ENCODE measurements at places on chromosomes 13 and 19. TPM values are rescaled to one million over a fixed set of nuclear protein-coding genes. Genes with fewer than 3 reads are reported as not detected.

CBLC gene
- total RNA-seq, result not detected

- DNase-seq, result no peak
Observed at GRCh38 chr13:106599875-106600797, 32.2 kb upstream of the ARGLU1 start.

DNA sequence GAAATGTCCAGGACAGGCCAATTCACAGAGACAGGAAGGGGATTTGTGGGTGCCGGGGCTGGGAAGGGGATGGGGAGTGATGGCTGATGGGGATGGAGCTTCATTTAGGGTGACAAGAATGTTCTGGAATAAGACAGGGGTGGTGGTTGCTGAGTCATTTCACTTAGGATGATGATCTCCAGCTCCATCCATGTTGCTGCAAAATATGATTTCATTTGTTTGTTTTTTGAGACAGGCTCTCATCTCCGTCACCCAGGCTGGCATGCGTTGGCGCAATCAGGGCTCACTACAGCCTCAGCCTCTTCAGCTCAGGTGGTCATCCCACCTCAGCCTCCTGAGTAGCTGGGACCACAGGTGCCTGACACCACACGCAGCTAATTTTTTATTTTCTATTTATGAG, 3.1 kb upstream of the JSRP1 start:
- DNase-seq, result no peak

DNA sequence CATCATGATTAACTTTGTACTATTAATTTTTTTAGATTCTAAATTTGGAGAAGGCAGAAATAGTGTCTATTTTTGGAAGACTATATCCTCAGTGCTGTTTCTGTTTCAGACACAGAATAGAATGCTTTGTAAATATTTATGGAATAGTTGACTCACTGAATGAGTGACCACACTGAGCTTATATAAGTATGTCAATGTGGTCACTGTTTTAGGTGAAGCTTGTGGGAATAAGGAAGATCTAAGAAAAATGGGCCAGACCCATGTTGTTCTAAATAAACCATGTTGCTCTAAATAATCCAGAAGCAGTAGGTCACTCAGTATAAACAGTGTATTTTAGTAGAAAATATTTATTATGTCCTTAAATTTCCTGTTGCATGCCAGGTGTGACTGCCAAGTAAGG, 45.5 kb upstream of the DACH1 start:
- DNase-seq, result no peak

TMPRSS9 gene
- total RNA-seq, result 0.17 TPM

GRCh38 chr13:21913010-21913409, 242.1 kb downstream of the FGF9 start:
- DNase-seq, result no peak

DNA sequence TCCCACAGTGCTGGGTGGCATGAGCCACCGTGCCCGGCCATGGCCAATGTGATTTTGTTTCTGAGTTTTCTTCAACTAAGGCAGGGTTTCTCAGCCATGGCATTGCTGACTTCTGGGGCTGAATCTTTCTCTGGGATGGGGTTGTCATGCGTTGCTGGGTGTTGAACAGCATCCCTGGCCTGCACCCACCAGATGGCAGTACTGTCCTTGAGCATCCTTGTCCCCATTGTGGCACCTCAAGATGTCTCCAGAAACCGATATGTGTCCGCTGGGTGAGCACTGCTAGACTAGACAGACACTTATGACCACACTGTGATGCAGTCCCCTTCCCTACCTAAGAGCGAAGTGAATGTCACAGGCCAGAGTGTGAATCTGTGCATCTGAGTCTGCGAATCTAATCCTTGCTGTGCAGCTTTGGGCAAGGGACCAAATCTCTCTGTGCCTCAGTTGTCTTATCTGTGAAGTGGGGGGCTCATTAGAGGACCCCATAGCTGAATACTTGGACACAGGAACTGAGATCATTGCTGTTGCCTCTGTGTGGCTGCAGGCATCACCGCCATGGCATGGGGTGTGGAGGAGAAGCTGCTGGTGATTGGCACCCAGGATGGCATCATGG, 50.3 kb upstream of the SIN3B start:
- DNase-seq, result no peak

- DNase-seq, result peak; percentile 72
Observed at GRCh38 chr19:41617941-41618730, 8.7 kb downstream of the CEACAM4 start.

GRCh38 chr13:31826521-31826920, 87.2 kb downstream of the RXFP2 start:
- no peak for DNase-seq

DNA sequence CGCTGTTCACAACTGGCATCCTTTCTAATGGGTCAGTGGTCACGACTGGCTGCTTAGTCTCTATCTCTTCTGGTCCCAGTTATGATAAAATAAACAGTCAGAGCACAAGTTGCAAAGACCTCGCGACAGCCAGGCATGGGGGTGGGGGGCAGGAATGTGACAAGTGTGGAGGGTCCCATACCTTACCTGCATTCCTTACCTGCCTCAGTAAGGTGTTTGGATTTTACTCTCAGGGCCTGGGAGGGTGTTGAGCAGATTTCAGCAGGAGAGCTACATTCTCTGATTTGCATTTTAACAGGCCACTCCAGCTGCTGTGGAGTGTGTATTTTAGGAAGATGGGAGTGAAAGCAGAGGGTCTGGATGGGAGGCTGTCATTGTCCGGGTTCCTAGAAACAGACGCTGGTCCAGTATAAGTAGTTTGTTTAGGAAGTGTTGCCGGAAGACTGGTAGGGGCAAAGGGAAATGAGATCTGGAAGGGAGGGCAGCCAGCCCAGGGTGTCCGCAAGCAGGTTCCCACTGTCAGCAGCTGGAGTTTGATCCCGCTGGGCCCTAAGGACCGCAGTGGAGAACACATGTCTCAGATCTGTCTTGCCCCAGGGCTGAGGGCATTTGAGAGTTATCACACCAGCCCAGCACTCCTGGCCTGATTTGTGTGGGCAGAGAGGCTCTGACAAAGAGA, 920.0 kb downstream of the UQCRFS1 start:
- peak; percentile 87 for DNase-seq

KLK4 gene
- total RNA-seq, result not detected

DNA sequence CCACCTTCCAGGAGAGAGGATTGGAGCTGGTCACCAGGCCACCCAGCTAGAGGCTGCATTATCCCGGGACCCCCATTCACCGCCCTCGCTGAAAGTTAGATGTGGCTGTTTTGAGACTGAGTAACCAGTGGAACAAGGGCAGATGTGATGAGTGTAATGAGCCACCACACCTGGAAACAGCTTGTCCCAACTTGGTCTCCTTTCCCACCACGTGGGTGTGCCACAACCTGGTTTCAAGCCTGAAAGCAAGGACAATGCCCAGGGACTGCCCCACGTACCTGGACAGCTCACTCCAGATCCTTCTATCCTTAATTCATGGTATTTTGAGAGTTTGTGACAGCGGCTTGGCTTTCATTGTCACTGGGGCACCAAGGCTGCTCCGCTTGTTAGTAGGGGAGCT, 7.0 kb downstream of the LGI4 start:
- DNase-seq, result no peak

MED26 gene
- total RNA-seq, result 7.1 TPM

GNG7 gene
- total RNA-seq, result 13.3 TPM

- no peak for DNase-seq
Observed at GRCh38 chr13:94305463-94305862, 174.0 kb downstream of the DCT start.

DNA sequence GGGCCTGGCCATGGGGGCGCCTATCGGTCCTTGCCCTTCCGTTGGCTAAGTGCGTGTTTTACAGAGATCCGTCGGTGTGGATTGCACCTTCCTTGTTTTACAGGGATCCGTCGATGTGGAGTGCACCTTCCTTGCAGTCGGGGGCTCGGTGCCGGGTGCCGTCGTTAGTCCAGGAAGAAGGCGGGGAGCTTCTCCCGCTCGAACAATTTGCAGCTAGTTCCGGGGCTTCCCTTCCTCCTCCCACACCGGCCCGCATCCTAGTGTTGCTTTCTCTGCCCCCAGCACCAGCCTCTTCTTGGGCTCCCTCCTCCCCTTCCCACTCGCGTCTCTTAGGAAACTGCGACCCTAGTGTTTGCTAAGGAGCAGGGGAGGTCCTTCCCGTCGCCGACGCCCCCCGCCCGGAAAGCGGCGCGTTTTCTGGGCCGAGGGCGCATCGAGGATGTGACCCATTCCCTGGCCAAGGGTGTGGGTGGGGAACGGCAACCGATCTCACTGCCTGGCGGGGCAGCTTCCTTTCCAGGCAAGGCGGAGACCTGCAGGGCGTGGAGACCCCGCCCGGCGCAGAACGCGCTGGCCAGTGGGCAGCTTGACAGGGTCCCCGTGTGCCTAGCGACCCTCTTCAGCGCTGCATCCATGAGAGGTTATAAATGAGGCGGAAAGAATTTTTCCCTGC, 75.7 kb upstream of the ZNF91 start:
- no peak for DNase-seq

DBP gene
- total RNA-seq, result 9.1 TPM

GRCh38 chr13:51380269-51380668, 40.8 kb downstream of the SERPINE3 start:
- no peak for DNase-seq

DNA sequence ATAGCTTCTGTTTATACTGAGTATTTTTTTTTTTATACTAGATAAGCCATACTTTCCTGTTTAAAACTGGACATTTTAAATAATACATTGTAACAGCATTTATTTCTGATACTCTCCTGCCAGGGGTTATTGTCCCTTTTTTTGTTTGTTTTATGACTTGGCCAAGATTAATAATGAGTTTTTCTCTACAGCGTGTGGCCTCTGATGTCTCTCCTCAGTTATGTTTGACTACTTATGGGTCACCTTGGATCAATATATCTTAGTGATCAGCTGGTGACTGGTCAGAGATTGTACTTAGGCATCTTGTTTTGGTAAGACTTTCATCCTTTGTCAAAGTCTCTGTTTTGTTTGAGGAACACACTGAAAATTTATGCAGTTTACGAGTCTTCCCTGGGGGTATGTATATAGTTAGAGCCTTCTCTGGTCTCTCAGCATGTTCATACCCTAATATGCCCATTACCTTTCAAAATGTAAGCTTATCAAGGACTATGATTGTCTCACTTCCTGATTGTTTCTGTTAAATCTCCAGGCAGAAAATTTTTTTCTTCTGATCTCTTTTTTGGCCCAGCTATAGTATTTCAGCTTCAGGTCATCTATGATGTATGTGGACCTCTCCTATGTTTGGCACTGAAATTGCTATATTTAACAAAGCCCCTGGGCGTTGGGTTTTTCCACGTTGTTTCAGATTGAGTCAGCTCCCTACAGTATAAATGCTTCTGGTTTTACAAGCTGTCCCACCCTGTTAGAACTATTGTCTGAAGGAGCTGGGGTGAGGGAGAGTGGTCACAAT, 87.9 kb downstream of the URI1 start:
- DNase-seq, result no peak

DNA sequence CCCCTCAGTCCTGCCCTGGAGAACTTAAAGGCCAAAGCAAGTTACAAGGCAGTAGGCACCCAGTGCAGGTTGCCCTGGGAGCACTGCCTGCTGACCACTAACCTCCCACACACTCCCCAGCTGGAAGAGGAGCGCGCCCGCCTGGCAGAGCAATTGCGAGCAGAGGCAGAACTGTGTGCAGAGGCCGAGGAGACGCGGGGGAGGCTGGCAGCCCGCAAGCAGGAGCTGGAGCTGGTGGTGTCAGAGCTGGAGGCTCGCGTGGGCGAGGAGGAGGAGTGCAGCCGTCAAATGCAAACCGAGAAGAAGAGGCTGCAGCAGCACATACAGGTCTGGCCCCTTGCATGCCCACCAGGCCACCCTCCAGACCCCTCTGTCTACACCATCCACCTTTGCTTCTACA, 61.1 kb downstream of the KCNC3 start:
- DNase-seq, result no peak

DNA sequence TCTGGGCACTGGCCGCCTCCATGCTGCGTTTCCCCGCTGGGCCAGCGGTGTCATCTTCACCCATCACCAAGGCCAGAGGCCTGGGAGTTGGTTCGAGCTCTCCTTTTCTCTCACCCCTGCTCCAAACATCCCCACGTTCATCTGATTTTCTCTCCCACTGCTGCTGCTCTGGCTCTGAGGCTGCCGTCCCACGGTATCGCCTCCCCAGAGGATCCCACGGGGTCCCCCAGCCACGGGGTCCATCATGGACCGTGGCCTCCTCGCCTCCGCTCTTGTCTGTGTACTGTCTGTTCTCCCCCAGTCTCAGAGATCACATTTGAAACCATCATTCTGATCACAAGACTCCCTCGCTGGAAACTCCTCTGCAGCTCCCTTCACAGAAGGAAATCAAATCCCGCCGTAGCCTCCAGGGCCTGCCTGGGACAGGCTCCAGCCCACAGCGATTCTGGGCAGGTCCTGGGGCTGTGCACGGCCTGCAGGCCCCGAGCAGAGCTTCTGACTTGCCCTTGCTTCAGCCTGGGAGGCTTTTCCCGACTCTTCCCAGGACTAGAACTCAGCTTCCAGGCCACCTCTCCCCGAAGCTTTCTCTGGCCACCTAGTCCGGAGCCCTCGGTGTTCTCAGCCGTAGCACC, 64.2 kb downstream of the SOX1 start:
- no peak for DNase-seq

GRCh38 chr13:93502987-93503615, 276.5 kb downstream of the GPC6 start:
- no peak for DNase-seq

STOML3 gene
- not detected for total RNA-seq

SULT2B1 gene
- total RNA-seq, result not detected

- no peak for DNase-seq
Observed at GRCh38 chr13:83666141-83666540, 216.1 kb downstream of the SLITRK1 start.

DNA sequence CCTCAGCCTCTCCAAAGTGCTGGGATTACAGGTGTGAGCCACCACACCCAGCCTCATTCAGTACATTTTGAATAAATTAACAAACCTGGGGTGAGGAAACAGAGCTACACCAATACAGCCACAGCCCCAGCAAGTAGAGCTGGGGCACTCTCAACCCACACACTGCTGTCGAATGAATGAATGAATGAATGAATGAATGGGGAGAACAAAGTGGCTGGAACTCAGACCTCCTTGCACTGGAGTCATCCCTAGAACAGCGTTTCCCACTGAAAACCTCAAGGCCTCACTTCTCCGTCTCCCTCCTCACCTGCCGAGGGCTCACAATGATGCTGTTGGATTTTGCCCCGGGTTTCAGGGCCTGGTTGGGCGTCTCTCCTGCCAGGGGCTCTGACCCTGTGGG, 2.8 kb downstream of the ERCC1 start:
- no peak for DNase-seq

DNA sequence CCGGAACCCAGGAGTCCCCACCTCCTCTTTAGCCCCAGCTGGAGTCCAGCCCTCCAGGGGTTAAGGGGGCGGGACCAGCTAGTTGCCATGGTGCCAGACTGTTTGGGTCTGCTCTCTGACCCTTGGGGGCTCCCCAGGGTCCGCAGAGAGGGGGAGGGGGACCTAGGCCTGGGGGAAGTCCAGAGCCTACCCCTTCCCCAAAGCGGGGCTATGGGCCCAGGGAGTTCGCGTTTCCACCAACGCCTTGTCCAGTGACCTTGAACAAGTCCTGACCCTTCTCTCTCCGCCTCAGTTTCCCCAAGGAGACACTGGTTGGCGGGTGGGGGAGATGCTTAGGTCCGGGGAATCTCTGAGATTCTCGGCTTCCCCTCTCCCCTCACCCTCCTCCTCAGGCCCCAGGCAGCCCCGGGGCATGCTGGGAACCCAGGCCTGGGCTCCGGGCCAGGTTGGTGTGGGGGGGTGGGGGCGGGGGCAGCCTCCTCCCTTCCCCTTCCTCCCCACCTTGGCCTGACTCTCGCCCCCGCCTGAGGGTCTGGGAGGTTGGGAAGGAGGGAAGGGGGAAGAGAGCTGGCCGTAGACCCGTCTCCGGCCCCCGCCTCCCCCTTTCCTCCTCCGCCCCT, 2.6 kb upstream of the SPACA6 start:
- DNase-seq, result peak; percentile 92
